ENCODE measurements at places on chromosomes 16 and 17.

GRCh38 chr17:38709864-38710603 is 5.0 kb downstream of the MLLT6 start:
- H3K4me3 ChIP-seq, result no peak overlapping the region
- peaks cover 46% of the 10 kb centered on the region for H3K36me3 ChIP-seq
- H3K4me1 ChIP-seq, result peaks cover 12% of the 10 kb centered on the region
- H3K27me3 ChIP-seq, result no peaks in the 10 kb centered on the region
- no peak overlapping the region for H3K27ac ChIP-seq

GRCh38 chr16:12439399-12440227 is 364.1 kb downstream of the CPPED1 start:
- H3K4me3 ChIP-seq, result no peak overlapping the region
- H3K4me1 ChIP-seq, result no peaks in the 10 kb centered on the region
- H3K36me3 ChIP-seq, result no peaks in the 10 kb centered on the region
- no peaks in the 10 kb centered on the region for H3K27me3 ChIP-seq
- no peak overlapping the region for H3K27ac ChIP-seq

DNA sequence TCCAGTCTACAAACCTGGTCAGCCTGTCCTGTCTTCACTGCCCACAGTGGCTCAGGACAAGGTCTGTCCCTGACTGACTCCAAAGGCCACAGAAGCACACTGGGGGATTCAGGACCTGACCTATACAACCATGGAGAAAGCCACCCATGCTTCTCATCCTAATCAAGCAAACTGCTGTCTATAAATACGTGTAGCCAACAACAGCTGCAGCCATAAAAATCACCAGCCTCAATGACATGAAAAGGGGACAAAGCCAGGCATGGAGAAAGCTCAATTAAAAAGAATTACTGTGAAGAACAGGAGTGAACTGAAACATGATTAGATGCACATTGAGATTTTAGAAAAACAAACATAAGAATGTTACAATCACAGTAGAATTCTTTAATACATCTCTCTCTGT is 170.1 kb downstream of the CDK5R1 start:
- H3K27me3 ChIP-seq, result no peaks in the 10 kb centered on the region
- H3K27ac ChIP-seq, result no peak overlapping the region
- H3K4me3 ChIP-seq, result no peak overlapping the region
- no peaks in the 10 kb centered on the region for H3K36me3 ChIP-seq
- H3K4me1 ChIP-seq, result no peaks in the 10 kb centered on the region

- H3K36me3 ChIP-seq, result no peaks in the 10 kb centered on the region
- peaks cover 6% of the 10 kb centered on the region for H3K4me1 ChIP-seq
- H3K4me3 ChIP-seq, result no peak overlapping the region
- DNase-seq, result peak; percentile 97
Observed at GRCh38 chr17:74042744-74043486, 160.6 kb upstream of the RPL38 start.

GRCh38 chr17:61536422-61536955 is 54.5 kb downstream of the NACA2 start:
- no peaks in the 10 kb centered on the region for H3K4me1 ChIP-seq
- no peak for DNase-seq
- H3K4me3 ChIP-seq, result peak overlapping the region; percentile 71
- H3K27ac ChIP-seq, result no peak overlapping the region
